ENCODE measurements at places on chromosomes 12 and 14.

DNA sequence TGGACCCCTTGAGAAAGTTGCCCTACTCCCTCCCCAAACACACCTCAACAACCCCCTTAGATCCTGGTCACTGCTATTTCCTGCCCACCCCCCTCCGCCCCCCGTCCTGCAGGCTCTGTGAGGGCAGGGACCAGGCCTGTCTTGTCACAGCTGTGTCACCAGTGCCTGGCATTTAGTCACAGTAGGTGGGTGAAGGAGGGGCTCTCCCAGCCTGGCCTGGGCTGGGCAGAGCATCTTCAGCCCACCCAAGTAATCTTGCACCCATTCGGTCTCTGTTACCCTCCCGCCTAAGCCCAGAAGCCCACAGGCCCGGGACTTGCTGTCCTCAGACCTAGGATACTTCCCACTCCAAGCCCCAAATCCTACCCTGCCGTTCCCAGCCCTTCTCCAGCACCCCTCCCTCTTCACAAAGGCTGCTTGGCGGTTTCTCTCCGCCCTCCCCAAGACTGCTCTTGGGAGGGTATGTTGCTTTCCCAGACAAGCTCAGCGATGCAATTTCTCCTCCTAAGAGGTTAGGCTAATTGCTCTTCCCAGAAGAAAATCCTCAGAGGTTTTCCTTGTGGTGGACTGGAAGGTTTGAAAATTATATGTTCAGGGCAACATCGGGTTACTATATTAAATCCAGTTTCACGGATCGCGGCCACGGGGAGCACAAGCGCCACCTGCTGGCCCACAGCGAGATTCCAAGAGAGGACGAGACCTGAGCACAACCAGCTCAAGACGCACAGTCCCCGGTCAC, 50.8 kb upstream of the ZFP36L1 start:
- DNase-seq = peak; percentile 82

- DNase-seq = no peak
Observed at GRCh38 chr14:61128382-61129167, 147.5 kb downstream of the SLC38A6 start.

DNA sequence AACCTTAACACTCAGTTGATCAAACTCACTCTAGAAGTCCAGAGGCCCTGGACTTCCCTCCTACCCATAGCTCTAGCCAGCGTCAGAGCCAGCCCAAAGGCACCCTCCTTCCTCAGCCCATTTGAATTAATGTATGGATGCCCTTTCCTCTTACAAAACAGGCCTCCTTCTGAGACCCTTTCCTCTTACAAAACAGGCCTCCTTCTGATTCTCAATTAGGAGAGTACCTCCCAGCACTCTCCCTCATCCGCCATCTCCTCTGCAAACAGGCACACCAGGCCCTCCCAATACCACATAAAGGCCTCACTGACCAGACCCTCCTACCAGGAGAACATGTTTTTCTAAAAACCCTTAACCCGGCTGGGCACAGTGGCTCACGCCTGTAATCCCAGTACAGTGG, 65.7 kb downstream of the MOK start:
- DNase-seq = no peak

GRCh38 chr12:53956914-53957536, 2.3 kb downstream of the HOXC12 start:
- no peak for DNase-seq

DNA sequence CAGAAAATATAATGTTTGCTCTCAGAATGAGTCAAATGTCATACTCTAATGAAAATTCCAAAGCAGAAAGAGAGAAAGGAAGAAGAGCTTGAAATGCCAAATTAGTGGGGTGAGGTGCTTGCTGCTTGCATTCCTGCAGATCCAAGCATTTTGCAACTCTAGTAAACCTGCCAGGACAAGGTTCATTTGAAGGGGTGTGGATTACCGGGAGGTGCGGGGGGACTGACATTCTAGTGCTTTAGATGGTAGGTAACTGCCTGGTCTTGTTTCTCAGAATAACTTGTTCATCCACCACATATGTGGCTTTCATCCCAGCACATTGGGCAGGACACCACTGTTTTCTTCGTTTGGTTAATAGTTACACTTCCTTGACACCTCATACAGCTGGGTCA, 144.4 kb downstream of the AKAP6 start:
- DNase-seq = no peak

GRCh38 chr14:92719890-92720323, 28.5 kb downstream of the LGMN start:
- DNase-seq = no peak

DNA sequence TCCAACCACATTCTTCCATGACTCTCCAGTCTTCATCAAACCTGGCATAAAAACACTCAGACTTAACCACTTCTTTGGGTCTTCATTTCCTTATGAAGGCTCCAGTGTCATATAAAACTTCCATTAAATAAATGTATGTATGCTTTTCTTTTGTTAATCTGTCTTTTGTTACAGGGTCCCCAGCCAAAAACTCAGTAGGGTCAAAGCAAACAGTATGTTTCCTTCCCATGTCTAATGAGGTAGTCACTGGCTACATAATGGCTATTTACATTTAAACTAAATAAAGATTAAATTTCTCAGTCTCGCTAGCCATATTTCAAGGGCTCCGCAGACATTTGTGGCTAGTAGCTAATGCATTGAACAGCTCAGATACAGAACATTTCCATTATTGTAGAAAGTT, 40.1 kb upstream of the STAB2 start:
- no peak for DNase-seq

All from activated naive CD4-positive, alpha-beta T cell treated with Interleukin-2 at 50 U/mL for 16 hours (primary cell).